ENCODE measurements at places on chromosomes 1 and 21.

GRCh38 chr21:34726627-34727337 is 58.0 kb downstream of the CLIC6 start:
- H3K4me1 ChIP-seq = no peaks in the 10 kb centered on the region
- H3K4me3 ChIP-seq = no peak overlapping the region
- DNase-seq = no peak
- H3K36me3 ChIP-seq = no peaks in the 10 kb centered on the region

DNA sequence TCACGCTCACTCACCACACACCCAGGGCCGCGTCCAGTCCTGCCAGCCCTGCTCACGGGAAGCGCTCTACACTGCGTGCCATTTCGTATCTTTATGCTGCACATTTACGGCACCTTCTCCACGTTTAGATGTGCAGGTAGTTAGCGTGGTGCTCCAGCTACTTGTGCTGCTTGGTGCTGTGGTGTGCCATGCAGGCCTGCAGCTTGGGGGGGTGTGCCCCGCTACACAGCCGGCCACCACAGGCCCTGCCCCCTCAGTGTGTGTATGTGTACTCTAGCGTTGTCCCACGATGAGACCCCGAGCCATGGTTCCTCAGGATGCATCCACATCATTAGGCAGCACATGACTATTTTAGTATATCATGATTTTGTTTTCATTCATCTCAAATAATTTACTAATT is 38.3 kb downstream of the SNAP47 start:
- no peaks in the 10 kb centered on the region for H3K36me3 ChIP-seq
- H3K4me3 ChIP-seq = no peak overlapping the region
- no peak for DNase-seq
- no peaks in the 10 kb centered on the region for H3K27me3 ChIP-seq
- H3K27ac ChIP-seq = no peak overlapping the region

GRCh38 chr1:95041491-95042165 is 31.1 kb downstream of the ALG14 start:
- no peak overlapping the region for H3K4me3 ChIP-seq
- peak; percentile 7 for DNase-seq
- no peak overlapping the region for H3K27ac ChIP-seq
- H3K36me3 ChIP-seq = no peaks in the 10 kb centered on the region
- H3K4me1 ChIP-seq = no peaks in the 10 kb centered on the region
- no peaks in the 10 kb centered on the region for H3K27me3 ChIP-seq

DNA sequence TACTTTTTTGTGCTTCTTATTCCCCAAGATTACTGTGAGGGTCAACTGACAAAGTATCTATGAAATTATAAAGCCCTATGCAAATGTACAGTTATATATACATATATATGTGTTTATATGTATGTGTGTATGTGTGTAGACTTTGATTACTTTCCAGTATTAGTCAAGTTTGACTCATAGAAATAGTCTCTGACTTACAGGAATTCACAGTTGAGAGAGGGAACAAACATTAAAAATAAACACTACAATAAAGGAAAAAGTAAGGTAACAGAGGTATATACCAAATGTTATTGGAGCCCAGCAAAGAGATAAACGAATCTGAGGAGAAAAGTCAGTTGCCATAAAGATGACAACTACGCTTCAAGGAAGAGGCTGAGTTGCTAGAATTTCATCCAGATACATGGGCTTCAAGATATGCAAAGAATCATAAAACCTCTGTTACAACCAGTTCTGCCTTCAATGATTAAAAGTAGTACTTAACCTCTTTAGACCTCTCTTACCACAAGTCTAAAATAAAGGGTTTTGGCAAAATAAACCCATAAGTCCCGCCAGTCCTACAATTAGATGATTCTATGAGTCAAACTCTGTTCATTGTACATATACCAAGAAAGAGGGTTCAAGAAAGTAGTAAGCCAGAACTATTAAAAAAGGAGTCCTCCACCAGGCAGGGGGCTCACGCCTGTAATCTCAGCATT is 7.2 kb downstream of the IFT25 start:
- H3K27me3 ChIP-seq = no peaks in the 10 kb centered on the region
- H3K36me3 ChIP-seq = peaks cover 3% of the 10 kb centered on the region
- H3K4me1 ChIP-seq = no peaks in the 10 kb centered on the region
- no peak for DNase-seq

DNA sequence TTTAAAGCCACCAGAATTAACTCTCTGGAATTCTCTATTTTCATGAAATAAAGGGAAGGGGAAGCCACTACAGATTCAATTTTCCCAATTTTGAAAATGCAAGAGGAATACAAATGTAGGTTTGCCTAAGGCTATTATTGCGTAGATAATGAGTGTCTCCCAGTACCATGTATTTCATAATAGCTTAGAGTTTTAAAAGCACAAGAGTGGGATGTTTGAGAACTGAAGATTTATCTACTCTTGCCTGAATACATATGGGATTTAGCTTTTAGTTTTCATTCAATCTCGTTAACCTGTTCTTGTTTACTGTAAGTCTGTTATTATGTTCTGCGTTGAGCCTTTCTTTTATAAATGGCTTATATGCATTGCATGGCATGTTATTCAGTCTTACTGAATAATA is 795.1 kb downstream of the BRINP3 start:
- H3K4me3 ChIP-seq = no peak overlapping the region
- no peaks in the 10 kb centered on the region for H3K4me1 ChIP-seq
- no peaks in the 10 kb centered on the region for H3K27me3 ChIP-seq

GRCh38 chr1:17682400-17682799 is 72.7 kb upstream of the ACTL8 start:
- H3K36me3 ChIP-seq = no peaks in the 10 kb centered on the region
- H3K27me3 ChIP-seq = peaks cover 91% of the 10 kb centered on the region
- H3K4me3 ChIP-seq = no peak overlapping the region
- no peaks in the 10 kb centered on the region for H3K4me1 ChIP-seq
- H3K27ac ChIP-seq = no peak overlapping the region

DNA sequence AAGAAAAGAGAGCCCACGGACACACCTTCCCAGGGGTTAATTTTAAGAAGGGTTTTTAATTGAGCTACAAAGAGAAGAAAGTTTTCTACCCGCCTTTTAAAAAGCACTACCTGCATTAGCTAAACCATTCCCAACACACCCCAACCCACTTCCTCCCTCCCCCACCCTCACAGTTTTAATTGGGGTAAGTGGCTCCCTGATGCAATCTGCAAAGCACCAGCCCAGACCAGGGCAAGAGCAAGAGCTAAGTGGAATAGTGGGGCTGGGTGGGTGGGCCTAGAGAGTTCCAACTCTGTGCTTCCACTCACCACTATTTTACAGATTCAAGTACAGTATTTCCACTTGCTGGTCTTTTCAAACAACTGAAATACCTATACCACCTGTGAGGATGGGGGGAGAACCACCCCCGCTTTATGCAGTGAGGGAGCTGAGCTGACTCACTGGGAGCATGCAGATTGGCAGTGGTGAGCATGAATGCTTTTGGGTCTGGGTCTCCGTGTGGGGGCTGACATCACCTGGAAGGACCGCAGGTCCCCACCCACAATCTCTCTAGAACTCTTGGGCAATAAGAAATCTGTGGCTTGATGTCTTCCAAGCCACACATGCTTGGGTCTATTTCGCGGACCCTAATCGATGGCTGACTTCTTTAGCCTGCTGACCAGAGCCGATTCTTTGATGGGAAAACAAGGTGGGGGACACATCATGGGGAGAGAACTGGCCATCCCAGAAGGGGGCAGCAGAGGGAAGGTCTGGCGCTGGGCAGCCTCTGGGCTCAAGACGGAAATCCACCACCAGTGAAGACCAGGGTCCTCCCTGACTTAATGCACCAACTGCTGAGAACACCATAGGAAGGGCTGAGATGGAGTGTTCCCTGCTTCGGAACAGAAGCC is 95.5 kb downstream of the SSBP3 start:
- no peak for DNase-seq
- no peaks in the 10 kb centered on the region for H3K4me1 ChIP-seq
- H3K36me3 ChIP-seq = no peaks in the 10 kb centered on the region

DNA sequence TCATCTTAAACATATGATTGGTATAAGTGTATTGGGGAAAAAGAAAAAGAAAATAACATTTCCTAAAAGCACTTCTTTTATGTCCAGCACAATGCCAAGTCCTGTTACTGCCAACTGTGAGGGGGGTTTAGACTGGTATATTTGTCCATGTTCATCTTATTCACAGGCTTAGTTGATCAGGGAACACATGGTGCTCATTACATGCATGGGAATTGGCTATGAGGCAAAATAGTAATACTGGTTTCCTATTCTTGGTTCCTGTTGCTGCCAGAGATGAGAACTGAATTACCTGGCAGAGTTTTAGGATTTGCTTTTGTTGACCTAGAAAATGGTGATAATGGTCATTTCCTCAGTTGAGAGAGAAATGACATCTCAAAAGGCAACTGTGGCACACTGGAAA is 398.8 kb downstream of the DUSP10 start:
- DNase-seq = no peak
- H3K27ac ChIP-seq = no peak overlapping the region
- no peak overlapping the region for H3K4me3 ChIP-seq
- no peaks in the 10 kb centered on the region for H3K36me3 ChIP-seq

Measured in MM.1S (cell line).